ENCODE measurements at places on chromosomes 16 and 17.

- DNase-seq: no peak
These were observed at the start of gene GRIN2C for GRCh38 chr17:74859459-74860228. Gene GRIN2C (minus strand): TSS chr17:74859885. CDS start chr17:74855092, 4,793 bp downstream.

DNA sequence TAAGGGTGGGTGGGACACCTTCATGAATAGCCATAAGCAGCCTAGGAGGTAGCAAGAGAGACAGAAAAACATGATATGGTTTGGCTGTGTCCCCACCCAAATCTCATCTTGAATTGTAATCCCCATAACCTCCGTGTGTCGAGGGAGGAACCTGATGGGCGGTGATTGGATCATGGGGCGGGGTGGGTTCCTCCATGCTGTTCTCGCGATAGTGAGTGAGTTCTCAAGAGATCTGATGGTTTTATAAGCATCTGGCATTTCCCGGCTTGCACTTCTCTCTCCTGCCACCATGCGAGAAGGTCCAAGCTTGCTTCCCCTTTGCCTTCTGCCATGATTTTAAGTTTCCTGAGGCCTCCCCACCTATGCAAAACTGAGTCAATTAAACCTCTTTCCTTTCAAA lies 259.1 kb upstream of the ERCC4 start:
- DNase-seq: no peak

GRCh38 chr16:50690177-50690576 lies 3.2 kb upstream of the NOD2 start:
- DNase-seq: no peak

DNA sequence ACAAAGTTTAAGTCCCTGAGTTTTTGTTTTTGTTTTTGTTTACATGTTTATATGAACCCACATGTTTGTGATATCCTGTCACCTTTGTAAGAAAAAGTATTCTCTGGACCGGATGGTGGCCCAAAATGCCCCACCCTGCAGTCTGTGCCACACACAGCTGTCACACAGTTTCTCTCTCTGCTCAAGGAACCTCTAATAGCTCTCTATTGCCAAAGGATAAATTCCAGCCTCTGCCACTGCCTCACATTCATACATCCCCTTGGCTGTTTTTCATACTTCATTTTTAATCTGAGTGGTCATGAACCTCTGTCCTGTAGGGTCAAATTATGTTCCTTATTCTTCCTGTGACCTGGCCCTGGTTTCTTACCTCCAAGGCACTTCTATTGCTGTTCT lies 520.3 kb upstream of the CDH5 start:
- DNase-seq: no peak

GRCh38 chr17:311119-311782 lies 41.4 kb downstream of the RPH3AL start:
- DNase-seq: no peak

Data from NT2/D1 (cell line).